ENCODE measurements at places on chromosomes 16 and 17. TPM values are rescaled to one million over a fixed set of nuclear protein-coding genes. Genes with fewer than 3 reads are reported as not detected.
A peak's percentile ranks its signal among the peaks of the same experiment; 100 is the strongest.

DNA sequence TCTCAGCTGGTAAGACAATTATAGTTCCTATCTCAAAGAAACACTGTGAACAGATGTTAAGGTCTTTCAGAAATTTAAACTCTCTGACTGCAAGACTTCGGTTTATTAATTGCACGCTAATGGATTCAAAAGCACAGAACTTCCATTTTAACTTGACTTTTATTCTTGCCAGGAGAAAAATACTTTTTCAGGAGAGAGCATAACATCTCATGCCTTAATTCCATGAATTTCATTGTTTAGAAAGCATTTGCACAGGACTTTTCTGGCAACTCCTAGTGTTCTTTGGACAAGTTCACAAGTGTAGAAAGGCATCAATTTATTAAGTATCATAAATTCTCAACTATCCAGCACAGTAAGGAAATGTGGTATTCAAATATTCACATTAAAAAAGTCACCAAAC lies 22.4 kb downstream of the STX8 start:
- no peak overlapping the region for H3K4me3 ChIP-seq
- H3K36me3 ChIP-seq: no peaks in the 10 kb centered on the region
- H3K4me1 ChIP-seq: no peaks in the 10 kb centered on the region
- no peak for DNase-seq

FBXO39 gene
- 0.29 TPM for total RNA-seq

- H3K36me3 ChIP-seq: no peaks in the 10 kb centered on the region
- no peak overlapping the region for H3K4me3 ChIP-seq
- DNase-seq: no peak
- H3K4me1 ChIP-seq: peaks cover 2% of the 10 kb centered on the region
- peaks cover 10% of the 10 kb centered on the region for H3K27me3 ChIP-seq
- H3K27ac ChIP-seq: no peak overlapping the region
Measured at GRCh38 chr17:79137789-79138165, 63.2 kb downstream of the ENGASE start.

CDH3 gene
- 0.29 TPM for total RNA-seq

CA5A gene
- total RNA-seq: not detected

HSD17B2 gene
- not detected for total RNA-seq

OR1F1 gene
- total RNA-seq: not detected

HOXB5 gene
- total RNA-seq: not detected

DNA sequence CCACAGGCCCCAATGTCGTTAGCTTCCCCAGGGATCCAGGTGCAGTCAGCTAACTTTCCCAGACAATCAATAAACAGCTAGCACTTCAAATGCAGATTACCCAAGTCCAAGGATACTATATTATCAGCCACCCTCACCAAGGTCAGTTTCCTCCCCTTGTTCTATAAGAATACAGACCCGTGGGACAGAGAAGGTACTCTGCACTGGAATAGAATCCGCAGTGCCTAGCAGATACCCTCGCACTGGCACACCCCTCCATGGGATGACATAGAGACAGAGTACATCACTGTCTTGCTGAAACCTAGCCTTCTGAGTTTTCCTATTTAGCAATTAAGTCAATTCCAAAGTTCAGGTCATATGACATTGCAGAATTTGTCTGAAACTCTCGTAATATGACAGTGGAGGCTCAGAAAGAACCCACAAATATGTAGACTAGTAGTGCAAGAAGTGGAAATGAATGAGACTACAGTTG lies 40.0 kb upstream of the ABCA10 start:
- no peaks in the 10 kb centered on the region for H3K4me1 ChIP-seq
- H3K27ac ChIP-seq: no peak overlapping the region
- no peak overlapping the region for H3K4me3 ChIP-seq
- H3K36me3 ChIP-seq: peaks cover 20% of the 10 kb centered on the region
- no peaks in the 10 kb centered on the region for H3K27me3 ChIP-seq

- no peak overlapping the region for H3K27ac ChIP-seq
- H3K4me3 ChIP-seq: no peak overlapping the region
- H3K4me1 ChIP-seq: peaks cover 6% of the 10 kb centered on the region
- H3K36me3 ChIP-seq: no peaks in the 10 kb centered on the region
Measured at GRCh38 chr17:82230609-82231311, 1.9 kb downstream of the SLC16A3 start.

IRX6 gene
- total RNA-seq: not detected

- H3K4me3 ChIP-seq: no peak overlapping the region
- H3K36me3 ChIP-seq: no peaks in the 10 kb centered on the region
- no peak for DNase-seq
- no peak overlapping the region for H3K27ac ChIP-seq
- H3K27me3 ChIP-seq: peaks cover 15% of the 10 kb centered on the region
- no peaks in the 10 kb centered on the region for H3K4me1 ChIP-seq
Measured at GRCh38 chr17:72605543-72605942, 484.7 kb downstream of the SOX9 start.

DNA sequence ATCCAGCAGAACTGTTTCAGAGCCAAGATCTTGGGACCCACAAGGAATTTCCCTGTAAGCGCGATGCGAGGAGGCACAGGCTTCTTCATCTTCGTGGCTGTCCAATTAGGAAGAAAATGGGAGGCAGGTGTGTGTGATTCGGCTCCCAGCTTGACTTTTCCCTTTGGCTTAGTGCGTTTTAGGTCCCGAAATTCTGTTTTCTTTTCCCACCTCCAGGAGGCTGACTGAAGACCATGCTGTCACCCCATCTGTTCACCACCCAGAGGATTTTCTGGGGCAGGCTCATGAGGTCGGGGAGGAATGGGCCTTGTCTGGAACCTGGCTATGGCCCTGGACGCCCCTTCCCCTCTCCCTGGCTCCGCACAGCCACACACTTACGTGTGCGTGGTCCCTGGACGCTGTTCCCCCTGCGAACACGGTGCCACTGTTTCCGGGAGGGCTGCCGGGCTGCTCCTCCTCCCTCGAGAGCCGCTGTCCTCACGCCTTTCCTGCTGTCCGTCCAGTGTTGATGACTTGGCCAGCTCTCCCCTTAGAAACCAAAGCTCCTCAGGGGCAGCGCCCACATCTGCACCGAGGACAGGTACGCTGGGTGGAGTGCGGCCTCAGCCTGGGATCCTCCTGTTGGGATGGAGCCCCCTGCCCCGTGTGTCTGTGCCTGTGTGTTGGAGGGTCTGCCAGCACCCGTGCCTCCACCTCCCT lies 2.7 kb upstream of the PABPN1L start:
- peaks cover 4% of the 10 kb centered on the region for H3K4me1 ChIP-seq
- no peak for DNase-seq
- H3K4me3 ChIP-seq: no peak overlapping the region
- H3K27ac ChIP-seq: peak overlapping the region; percentile 21
- peaks cover 19% of the 10 kb centered on the region for H3K27me3 ChIP-seq

DNA sequence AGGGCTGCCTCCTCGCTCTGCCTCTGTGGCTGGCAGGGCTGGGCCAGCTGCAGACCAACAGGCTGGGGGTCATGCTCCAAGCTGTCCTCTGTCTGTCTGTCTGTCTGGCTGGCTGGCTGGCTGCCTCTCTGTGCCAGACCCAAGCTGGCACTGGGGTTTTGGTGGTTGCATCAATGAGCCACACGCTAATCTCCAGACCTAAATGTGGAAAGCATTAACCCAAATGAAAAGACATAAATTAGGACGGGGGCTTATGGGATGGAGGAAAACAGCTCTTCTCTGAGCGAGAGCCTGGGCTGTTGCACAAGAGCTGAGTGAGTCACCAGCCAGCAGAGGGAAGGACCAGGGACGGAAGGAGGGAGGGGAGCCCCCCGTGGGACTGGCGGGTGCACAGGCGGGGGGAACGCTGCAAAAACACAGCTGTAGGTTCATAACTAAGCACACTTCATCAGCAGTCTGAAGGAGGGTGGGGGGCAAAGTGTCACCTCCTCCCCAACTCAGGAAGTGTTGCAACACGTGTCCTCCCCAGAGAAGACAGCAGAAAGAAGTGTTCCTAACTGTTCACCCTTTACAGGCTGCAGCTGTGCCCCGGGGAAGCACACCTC lies 83.4 kb downstream of the GAS7 start:
- peak overlapping the region; percentile 86 for H3K4me3 ChIP-seq
- peak; percentile 72 for DNase-seq
- H3K27me3 ChIP-seq: no peaks in the 10 kb centered on the region
- H3K4me1 ChIP-seq: peaks cover 59% of the 10 kb centered on the region
- no peaks in the 10 kb centered on the region for H3K36me3 ChIP-seq
- peak overlapping the region; percentile 89 for H3K27ac ChIP-seq

DNA sequence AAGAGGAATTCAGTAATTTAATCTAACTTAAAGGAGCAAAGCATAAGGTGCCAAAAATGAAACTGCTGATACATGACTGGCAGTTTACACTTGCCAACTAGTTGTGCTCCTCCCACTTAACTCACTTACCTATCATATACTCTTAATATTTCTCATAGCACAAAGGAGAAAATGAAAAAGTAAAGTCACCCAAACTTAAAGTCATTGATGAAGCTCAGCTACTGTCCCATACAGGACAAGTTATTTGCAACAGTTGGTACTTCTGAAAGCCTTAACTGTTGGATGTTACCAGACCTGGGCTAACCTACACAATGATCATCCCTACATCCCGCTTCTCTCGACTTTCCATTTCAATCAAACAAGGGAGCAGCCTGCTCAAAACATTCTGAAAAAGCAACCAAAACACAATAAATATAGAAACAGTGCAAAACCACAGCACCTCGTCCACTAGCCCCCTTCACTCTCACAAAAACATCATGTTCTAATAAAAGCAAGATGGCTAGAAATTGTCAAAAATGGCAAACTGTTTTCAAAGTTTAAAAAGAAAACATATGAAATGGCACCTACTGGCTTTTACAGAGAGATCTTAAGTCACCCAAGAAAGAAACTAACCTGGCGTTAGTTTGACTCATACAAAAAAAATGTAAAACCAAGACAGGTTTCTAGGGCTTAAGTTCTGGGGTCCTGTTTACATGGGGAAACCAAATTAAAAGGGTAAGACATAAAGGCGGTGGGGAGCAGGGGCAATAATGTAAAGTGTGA lies 868 bp downstream of the MED13 start:
- no peaks in the 10 kb centered on the region for H3K36me3 ChIP-seq
- peak overlapping the region; percentile 93 for H3K27ac ChIP-seq
- H3K4me3 ChIP-seq: peak overlapping the region; percentile 95
- DNase-seq: no peak
- H3K27me3 ChIP-seq: no peaks in the 10 kb centered on the region
- peaks cover 47% of the 10 kb centered on the region for H3K4me1 ChIP-seq

CACNB1 gene
- 12.0 TPM for total RNA-seq

LDHD gene
- not detected for total RNA-seq

- peaks cover 3% of the 10 kb centered on the region for H3K27me3 ChIP-seq
- no peaks in the 10 kb centered on the region for H3K36me3 ChIP-seq
- peak overlapping the region; percentile 16 for H3K4me3 ChIP-seq
- peaks cover 14% of the 10 kb centered on the region for H3K4me1 ChIP-seq
- H3K27ac ChIP-seq: no peak overlapping the region
Measured at GRCh38 chr16:4206680-4207079, 35.2 kb downstream of the SRL start.

CCDC200 gene
- total RNA-seq: 1.4 TPM

AXIN1 gene
- 44.0 TPM for total RNA-seq

TMC7 gene
- not detected for total RNA-seq

GRCh38 chr16:2840914-2841313 lies 10.8 kb downstream of the ZG16B start:
- no peaks in the 10 kb centered on the region for H3K27me3 ChIP-seq
- H3K4me3 ChIP-seq: peak overlapping the region; percentile 60
- peak overlapping the region; percentile 59 for H3K27ac ChIP-seq
- DNase-seq: no peak

EFNB3 gene
- total RNA-seq: not detected

GRCh38 chr17:77723071-77723908 lies 235.2 kb upstream of the TNRC6C start:
- H3K4me3 ChIP-seq: no peak overlapping the region
- H3K27me3 ChIP-seq: peaks cover 3% of the 10 kb centered on the region
- no peak for DNase-seq
- no peaks in the 10 kb centered on the region for H3K36me3 ChIP-seq
- peaks cover 2% of the 10 kb centered on the region for H3K4me1 ChIP-seq
- no peak overlapping the region for H3K27ac ChIP-seq

PRKCA gene
- 90.6 TPM for total RNA-seq

CHST4 gene
- not detected for total RNA-seq

LLGL2 gene
- 30.3 TPM for total RNA-seq

DNA sequence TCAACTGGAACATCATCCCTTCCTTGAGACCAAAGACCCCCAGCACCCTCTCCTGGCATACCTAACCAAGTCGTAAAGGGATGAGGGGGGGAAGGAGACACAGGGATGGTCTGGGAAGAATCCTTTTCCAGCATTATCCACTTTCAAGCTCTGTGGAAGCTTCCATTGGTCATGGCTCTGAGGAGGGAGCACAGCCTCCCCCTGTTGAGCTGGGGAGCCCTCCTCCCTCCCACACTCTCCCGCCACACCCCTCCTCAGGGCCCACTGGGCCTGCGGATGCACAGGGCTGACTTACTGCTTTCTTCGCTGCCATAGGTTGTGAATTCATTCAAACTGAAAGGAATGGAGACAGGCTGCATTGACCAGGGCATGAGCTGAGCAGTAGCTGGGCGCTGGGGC lies 12.4 kb downstream of the CSF3 start:
- no peak for DNase-seq
- peaks cover 68% of the 10 kb centered on the region for H3K36me3 ChIP-seq
- peaks cover 21% of the 10 kb centered on the region for H3K4me1 ChIP-seq
- no peak overlapping the region for H3K27ac ChIP-seq
- H3K4me3 ChIP-seq: no peak overlapping the region

GRCh38 chr16:3065069-3065741 lies at the start of gene IL32:
Gene IL32, plus strand, starts transcription at chr16:3065640. Its CDS starts 172 bp downstream, at chr16:3065812.
- peaks cover 63% of the 10 kb centered on the region for H3K4me1 ChIP-seq
- H3K27ac ChIP-seq: peak within 1 kb of the TSS; percentile 99
- peak; percentile 65 for DNase-seq

DNA sequence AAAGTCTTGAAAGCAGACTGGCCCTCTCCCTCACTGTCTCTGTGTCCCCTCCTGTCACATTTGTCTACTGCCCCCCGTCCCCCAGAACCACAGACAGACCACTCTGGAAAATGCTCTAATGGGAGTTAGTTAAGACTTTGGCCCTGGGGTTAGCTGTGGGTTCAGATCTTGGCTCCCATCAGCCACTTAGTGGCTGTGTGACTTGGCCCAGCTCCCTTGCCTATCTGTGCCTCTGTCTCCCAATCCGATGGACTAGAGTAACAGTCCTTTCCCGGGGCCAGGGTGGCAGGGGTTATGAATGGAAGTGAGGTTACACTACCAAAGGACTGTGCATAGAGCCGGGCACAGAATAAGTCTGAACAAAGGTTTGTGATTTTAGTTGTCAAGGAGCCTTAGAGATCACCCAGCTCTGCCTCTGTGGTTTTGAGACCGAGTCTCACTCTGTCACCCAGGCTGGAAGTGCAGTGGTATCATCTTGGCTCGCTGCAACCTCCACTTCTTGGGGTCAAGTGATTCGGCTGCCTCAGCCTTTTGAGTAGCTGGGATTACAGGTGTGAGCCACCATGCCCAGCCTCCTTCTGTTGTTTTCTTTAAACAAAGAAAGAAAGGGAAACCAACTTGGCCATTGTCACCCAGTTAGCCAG lies 23.7 kb downstream of the PPL start:
- H3K4me3 ChIP-seq: no peak overlapping the region
- no peak for DNase-seq
- no peak overlapping the region for H3K27ac ChIP-seq
- H3K27me3 ChIP-seq: peaks cover 3% of the 10 kb centered on the region
- H3K4me1 ChIP-seq: no peaks in the 10 kb centered on the region

FDXR gene
- total RNA-seq: 10.7 TPM

DNA sequence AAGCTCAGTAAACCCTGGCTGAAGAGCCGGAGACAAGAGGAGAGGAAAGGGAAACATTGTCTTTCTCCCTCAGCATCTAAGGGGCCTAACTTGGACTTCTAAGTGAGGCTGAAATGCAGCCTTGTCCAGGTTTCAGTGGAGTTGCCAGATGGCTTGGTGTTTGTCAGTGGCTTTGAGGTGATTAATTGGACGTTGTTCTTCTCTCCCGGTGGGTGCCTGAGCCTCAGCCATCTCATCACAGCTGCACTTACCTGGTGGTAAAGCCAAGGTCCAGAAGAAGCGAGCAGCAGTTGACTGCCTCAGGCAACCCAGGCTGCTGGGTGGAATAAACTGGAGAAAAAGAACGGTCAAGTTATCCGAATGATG lies 202.2 kb upstream of the NLRP1 start:
- H3K4me3 ChIP-seq: no peak overlapping the region
- no peaks in the 10 kb centered on the region for H3K4me1 ChIP-seq
- H3K36me3 ChIP-seq: no peaks in the 10 kb centered on the region
- no peak for DNase-seq

All from naive thymus-derived CD8-positive, alpha-beta T cell (primary cell).